ENCODE measurements at places on chromosomes 4 and X.

GRCh38 chrX:132063862-132064261, 40.8 kb downstream of the STK26 start:
- no peak for DNase-seq

- DNase-seq = no peak
These were observed 101.4 kb downstream of the FIP1L1 start for GRCh38 chr4:53478671-53479456.

DNA sequence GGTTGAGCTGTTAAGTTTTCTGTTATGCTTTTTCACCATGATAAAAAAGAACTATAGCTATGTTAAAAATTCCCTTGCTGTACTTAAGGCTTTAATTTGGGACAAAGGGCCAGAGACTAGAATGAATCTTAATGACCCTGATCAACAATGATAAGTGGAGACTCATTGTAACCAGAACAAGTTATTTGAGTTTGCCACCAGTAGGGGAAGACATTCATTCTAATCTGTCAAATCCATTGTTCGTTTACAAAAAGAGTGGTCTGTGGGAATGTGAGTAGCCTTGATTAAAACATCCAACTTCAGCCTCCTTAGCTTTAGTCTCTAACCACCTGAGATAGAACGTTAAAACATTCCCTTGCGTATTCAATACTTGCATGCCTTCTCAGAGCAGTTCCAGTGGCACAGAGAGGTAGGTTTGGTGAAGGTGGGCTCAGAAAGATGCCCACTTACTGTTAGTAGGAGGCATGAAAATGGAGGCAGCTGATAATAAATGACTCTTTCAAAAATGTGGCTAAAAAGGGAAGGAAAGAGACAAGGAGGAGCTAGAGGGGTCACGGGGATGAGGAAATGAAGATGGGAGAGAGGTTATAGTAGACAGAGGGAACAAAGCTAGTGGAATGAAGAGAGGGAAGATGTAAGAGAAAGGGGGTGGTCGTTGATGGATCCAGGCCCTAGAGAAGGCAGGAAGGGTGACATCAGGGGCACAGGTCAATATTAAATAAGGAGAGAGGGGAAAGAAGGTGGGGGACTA, 66.2 kb downstream of the EGF start:
- DNase-seq = no peak

DNA sequence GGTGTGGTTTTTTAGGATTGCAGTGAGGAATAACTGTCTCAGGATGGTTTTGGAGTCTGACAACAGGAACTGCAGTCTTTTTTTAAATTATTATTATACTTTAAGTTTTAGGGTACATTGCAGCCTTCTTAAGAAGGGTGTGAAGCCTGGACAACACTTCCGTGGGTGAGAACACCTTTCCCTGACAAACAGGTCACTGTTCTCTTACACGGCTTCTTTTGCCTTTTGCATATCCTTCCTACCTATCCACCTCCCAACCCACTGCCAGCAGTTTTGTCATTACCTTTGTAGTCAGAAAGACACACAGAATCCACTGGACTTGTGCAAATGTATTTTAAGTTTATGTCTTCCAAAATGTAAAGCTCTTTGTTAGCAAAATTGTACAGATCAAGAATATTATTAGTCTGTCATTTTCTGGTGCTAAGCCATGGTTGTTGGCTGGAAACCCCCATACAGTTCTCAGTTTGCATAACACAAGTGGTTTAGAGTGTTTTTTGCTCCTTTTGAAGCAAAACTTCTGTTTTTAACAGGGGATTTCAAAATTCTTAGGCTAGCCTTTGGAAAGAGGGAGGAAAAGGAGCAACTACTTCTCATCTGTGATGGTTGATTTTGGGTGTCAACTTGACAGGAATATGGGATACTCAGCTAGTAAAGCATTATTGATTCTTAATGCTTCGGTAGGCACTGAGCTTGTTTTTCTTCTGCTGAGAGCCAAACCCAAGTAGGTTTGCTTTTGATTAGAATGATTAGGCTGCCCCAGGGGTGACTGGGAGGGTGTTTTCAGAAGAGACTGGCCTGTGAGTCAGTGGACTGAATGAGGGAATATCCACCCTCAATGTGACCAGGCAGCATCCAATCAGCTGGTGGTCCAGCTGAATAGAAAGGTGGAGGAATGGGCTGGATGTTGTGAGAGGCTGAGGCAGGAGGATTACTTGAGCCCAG, 29.4 kb upstream of the KLHL2 start:
- no peak for DNase-seq

DNA sequence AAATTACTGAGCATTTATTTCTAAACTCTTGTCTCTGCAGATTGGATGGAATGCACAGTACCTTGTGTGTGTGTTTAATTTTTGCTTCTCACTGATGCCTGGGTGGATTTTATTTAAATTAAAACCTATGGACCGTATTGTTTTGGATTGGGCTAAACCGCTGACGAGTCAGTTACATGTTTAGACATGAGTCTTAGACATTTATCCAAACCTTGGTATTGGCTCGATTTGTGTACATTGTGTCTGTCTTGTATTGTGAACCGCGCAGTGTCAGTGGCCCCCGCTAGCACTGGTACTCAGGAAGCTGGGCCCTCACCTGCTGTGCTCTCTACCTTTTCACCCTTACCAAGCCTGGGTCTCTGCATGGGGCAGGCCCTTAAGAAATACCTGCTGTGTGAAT, 40.8 kb upstream of the TADA2B start:
- DNase-seq = no peak

DNA sequence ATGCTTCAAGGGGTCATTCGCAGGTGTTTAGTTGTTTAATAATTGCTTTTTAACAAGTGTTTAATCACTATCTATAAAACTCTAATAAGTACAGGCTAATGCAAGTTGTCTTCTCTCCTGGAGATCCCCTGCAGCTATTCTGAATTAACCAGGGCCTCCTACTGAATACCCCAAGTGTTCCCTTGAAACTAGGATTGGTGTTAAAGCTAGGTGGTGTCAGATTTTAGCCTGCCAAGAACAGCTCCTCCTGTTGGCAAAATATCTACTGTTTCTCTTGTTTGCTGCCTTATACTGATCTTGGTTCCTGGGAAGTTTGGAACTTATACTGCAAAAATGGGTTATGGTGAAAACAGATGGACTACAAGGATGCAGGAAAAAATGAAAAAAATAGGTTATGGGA, 26.1 kb upstream of the TMEM154 start:
- no peak for DNase-seq

GRCh38 chr4:7798178-7798995, 141.3 kb downstream of the AFAP1 start:
- DNase-seq = no peak

DNA sequence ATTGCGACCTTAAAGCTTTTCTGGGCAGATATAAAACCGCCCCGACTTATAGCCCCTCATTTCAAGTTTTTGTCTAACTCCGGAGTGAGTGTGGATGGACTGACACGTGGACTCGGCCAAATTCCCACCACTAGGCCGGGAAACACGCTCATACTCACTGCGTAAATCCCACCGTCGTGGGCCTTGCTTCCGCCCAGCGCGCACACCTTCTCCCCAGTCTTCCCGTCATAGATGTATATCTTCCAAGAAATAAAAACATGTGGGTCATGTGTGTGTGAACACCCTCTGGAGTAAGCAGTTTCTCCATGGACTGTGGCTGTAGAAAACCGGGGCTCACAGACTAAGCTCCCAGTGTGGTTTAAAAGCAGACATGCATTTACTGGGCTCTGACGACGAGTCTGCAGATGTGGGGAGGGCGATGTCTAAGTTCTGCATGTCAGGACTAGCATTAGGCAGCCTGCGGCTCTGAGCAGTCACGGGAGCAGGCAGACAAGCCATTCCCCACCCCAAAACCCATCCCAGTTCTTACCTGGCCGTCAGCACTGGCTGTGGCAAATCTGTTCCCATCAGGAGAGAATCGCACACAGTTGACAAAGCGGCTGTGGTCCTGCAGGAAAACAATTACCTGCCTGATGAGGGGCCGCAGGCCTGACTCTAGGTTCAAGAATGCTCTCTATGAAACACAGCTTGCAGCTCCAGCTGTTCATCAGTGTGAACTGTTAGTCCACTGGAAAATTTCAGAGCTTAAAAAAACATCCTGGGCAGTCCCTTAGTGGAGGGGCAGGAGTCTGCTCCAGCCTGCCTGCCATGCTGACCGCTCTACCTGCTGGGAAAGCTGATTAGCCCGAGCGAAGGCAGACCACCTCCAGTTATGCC, 28.2 kb downstream of the WDR1 start:
- no peak for DNase-seq

- no peak for DNase-seq
These were observed 562 bp downstream of the AKAP17A start for GRCh38 chrX:1591863-1592469.

- DNase-seq = no peak
These were observed 98.8 kb downstream of the SCFD2 start for GRCh38 chr4:53267026-53267425.

DNA sequence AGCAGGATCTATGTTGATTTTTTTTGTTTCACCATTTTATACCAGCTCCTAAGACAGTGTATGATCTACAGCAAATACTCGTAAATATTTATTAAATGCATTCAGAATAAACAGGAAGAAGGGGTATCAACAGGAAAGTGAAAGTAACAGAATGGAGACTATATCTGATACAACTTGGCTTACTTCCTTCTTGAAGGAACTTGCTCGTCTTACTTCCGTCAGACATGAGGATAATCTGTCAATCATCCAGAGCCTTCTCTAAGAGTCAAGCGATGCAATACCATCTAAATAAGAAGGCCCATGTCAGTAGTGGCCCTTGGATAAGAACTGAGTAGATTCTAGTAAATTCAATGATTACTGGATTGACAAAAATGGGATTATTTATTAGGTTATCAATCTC, 84.2 kb downstream of the CAMK2D start:
- no peak for DNase-seq

GRCh38 chrX:57918750-57919436, 8.6 kb upstream of the ZXDA start:
- no peak for DNase-seq

DNA sequence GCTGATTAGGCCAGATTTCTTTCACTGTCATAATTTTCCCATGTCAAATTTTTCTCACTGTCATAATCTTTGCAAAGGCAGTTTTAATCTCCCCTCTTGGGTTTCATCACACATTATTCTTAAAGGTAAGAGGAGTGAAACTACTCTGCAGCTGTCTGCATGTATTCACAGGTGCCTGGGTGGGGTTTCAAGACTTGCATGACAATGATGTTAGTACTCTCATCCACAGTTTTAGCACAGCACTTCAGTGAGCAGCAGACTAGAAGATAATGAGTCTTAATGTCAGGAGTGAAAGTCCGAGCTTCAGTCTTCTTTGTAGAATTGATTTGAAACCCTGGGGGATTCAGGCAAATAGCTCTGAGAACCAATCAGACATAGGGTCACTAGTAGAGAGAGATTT, 182.5 kb upstream of the GALNT7 start:
- no peak for DNase-seq

GRCh38 chrX:69163936-69164741, 1.1 kb downstream of the PJA1 start:
- DNase-seq = peak; percentile 39

DNA sequence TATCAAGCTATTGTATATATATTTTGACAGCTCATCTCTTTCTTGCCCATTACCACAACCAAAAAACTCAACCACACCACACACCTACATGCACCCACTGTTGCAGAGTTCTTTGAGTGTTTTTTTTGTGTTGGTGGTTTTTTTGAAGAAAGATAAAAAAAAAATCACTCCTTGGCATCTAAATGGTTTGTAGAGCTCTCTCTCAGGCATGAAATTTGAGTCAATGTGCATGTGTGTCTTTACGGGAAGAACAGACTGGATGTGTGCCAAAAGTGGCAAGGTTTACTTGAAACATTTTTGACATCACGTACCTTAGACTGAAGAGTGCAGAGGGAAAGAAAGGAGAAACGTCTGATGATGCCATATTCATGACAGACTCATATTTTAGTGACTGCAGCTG, 154.2 kb downstream of the FHIP1A start:
- DNase-seq = no peak

DNA sequence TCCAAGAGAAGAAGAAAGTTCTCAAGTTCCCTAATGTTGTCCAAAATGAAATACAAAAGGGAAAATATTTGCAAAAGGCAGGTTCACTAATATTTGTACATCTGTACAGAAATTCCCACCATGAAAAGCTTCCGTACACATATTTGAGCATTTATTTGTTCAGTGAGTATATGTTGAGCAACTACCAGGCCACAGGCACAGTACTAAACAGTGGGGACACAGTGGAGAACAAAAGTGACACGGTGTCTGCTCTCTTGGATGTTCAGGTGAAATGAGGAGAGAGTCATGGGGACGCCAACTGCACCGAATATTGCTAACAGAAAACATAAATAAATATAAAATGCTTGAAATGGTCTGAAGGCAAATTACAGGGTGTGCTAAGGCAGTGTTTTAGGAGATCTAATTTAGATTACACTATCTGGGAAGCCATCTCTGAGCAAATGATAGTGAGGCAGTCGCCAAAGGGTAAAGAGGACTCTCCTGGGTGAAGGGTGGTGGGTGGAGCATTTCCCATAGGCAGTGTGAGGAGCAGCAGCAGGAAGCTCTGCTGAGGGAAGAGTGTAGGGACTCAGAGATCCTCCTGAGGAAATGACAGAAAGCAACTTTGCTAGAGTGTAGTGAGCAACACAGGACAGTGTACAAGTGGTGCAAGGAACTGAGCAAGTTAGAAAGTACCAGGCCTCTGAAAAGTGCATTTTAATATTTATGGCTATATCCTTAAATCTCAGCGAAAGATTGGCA, 375.2 kb downstream of the GALNTL6 start:
- peak; percentile 78 for DNase-seq

- no peak for DNase-seq
These were observed 57.4 kb downstream of the PTTG2 start for GRCh38 chr4:38017609-38018008.

- no peak for DNase-seq
These were observed 132.6 kb downstream of the ANAPC4 start for GRCh38 chr4:25509646-25510045.

DNA sequence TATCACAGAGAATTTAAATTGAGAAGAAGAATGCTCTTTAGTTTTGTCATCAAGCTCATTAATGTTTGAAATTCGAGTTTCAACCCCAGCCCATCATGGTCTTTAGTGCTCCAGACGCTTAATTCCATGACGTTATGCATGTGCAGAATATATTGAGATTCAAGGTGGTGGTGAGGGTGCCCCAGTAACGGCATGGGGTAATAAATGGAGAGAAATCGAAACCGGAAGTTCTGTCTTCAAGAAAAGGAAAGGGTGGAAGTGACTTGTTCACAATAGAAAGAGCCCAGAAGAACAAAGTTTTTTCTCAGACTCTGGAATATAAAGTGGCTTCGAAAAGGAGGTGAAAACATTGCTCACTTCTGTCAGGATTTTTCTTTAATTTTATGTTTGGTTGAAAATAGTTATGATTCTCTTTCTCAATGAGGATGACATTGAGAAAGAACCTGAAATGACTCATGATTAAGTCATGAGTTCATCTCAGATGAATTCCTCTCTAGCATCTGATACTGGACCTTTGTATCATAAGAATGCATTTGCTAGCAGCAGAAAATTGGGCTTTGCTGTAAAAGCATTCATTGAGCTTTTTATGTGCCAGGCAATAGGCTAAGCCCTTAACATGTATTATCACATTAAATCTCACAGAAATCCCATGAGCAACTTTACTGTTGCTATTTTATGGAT, 779 bp upstream of the DDX60L start:
- DNase-seq = peak; percentile 7

GRCh38 chr4:123361195-123361861, 35.3 kb upstream of the SPRY1 start:
- no peak for DNase-seq
